Kidney (tissue), 22 donors: ENCODE measurements at places on chromosomes 5 and 9. TPM values are rescaled to one million over a fixed set of nuclear protein-coding genes. Genes with fewer than 3 reads are reported as not detected.

- DNase-seq, result no peak
These were observed 50.0 kb downstream of the HRH2 start for GRCh38 chr5:175707751-175708375.

GRCh38 chr5:144318011-144318410 is 147.3 kb downstream of the KCTD16 start:
- DNase-seq, result no peak

DNA sequence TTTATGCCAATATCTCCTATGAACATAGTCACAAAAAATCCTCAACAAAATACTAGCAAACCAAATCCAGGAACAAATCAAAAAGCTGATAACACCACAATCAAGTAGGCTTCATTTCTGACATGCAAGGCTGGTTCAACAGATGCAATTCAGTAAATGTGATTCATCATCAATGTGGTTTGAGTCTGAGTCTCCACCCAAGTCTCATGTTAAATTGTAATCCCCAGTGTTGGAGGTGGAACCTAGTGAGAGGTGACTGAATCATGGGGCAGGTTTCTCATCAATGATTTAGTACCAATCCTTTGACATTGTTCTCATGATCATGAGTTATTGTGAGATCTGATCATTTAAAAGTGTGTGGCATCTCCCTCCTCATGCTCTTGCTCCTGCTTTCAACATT is 1072.7 kb downstream of the NR2F1-AS1 start:
- DNase-seq, result no peak

DNA sequence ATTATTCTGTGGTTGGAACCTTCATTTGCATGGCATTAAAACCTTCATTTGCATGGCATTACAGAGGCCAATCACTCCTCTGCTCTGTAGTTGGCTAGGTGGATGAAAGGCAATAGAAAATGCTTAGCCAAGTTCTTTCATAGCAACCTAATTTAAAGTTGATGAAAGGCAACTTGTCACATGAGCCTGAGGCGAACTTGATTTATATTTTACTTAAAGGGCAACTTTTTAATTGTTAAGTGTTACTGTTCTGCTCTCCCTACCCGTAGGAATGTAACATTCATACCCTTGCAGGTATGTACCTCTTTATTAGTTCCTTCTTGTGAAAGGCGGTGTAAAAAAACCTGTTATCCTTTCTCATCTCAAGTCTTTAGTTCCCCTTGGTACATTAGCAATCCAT is 7.9 kb upstream of the ERMP1 start:
- no peak for DNase-seq

DNA sequence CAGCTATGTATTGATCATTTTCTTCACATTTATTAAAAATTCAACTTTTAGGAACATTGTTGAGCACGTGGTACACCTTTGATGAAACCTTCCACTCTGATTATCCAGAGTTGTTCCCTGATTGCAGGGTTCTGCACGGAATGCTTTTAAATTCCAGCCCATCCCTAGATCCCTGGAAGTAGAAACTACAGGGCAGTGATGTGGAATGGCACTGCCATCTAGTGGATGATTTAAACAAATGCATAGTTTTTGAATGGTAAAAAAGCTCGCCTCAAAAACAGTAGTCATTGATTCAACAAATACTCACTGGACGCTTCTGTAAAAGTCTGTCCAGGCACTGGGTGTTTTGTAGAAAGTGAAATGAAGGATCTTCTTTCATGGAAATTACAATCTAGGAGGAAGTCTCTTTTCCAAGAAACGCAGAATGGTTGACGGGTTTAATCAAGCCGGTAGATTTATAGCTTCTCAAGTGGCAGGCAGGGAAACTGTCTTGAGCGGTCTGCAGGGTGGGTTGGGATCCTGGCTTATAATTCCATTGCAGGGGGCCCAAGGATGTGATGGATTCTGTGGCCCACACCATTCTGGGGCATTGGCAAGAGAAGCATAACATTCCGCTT is 118.4 kb downstream of the ARHGAP26 start:
- DNase-seq, result peak; percentile 68

GRCh38 chr5:146862641-146863040 is 15.9 kb downstream of the PPP2R2B start:
- no peak for DNase-seq

The GFPT2 gene
- 15.9 TPM for total RNA-seq
